ENCODE measurements at places on chromosomes 4 and X. TPM values are rescaled to one million over a fixed set of nuclear protein-coding genes. Genes with fewer than 3 reads are reported as not detected.

The TBX22 gene
- 0.48 TPM for total RNA-seq

The FAM200B gene
- total RNA-seq: 88.1 TPM

The PRSS48 gene
- total RNA-seq: not detected

The ALB gene
- not detected for total RNA-seq

The PLP1 gene
- not detected for total RNA-seq

GRCh38 chrX:15493118-15493962 lies at the start of gene PIR:
Gene PIR, minus strand, starts transcription at chrX:15493333. Its CDS starts 2,076 bp downstream, at chrX:15491257.
- DNase-seq: peak; percentile 83

- DNase-seq: peak; percentile 89
Measured at GRCh38 chrX:15202454-15203177, 67.3 kb downstream of the ASB9 start.

The SSX4 gene
- total RNA-seq: not detected

The FANCB gene
- 8.3 TPM for total RNA-seq

The MAOA gene
- total RNA-seq: 0.62 TPM

The BMP2K gene
- 23.7 TPM for total RNA-seq

DNA sequence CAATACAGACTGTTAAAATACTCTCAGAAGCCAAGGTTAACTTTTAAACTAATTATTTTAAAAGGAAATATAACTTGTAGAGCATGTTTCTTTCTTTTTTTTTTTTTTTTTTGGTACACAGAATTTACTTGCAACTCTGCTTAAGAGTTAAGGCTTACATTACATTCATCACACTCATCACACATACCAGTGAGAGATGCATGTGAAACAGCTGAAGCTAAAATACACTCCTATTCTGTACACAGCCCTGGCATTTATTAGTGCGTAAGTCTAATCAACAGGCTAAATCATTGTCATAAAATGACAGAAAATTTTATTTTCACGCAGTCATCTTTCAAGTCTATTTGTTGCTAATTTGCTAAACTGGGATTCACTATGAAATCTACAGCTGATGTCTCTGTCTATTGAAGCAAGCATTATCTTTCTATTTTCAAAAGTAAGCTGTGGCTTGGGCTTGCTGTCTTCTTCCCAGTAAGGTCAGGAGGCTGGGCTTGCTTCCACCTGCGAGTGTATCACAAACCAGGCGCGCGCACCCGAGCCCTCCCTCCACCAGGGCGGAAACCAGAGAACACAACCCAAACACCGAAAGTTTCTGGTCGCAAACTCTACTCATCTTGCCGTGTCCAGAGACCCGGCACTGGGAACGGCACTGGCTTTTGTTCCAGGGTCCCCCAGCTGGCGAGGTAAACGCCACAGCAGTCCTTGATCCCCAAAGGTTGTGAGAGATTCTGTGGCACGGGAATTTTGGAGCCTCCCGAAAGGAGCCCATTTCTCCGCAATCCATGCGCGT lies 3.9 kb downstream of the MAML3 start:
- DNase-seq: peak; percentile 48

DNA sequence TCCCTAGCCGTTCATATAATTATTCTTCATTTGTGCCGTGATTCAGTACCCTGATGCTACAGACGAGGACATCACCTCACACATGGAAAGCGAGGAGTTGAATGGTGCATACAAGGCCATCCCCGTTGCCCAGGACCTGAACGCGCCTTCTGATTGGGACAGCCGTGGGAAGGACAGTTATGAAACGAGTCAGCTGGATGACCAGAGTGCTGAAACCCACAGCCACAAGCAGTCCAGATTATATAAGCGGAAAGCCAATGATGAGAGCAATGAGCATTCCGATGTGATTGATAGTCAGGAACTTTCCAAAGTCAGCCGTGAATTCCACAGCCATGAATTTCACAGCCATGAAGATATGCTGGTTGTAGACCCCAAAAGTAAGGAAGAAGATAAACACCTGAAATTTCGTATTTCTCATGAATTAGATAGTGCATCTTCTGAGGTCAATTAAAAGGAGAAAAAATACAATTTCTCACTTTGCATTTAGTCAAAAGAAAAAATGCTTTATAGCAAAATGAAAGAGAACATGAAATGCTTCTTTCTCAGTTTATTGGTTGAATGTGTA lies 7.0 kb downstream of the SPP1 start:
- no peak for DNase-seq
